WERI-Rb-1 (cell line): ENCODE measurements at places on chromosomes 6 and 20.

GRCh38 chr6:120173250-120173649 is 823.7 kb upstream of the MAN1A1 start:
- DNase-seq, result no peak

DNA sequence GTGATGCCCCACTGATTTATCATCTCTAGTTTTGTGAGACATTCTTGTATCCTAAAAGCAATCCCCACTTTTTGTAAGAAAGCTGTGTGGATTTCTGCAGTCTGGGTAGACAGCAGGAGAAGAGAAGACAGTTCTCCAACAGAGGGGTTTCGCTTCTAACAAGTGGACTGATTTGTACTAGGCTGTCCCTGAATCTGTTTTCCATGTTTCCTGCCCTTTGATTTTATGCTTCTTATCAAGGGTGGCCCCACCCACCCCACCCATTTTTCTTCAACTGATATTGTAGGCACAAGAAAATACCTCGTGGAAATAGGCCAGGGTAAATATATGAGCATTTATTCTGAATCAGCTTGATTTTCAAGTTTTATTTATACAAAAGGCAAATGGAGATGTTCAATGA is 25.7 kb upstream of the JAG1 start:
- no peak for DNase-seq

DNA sequence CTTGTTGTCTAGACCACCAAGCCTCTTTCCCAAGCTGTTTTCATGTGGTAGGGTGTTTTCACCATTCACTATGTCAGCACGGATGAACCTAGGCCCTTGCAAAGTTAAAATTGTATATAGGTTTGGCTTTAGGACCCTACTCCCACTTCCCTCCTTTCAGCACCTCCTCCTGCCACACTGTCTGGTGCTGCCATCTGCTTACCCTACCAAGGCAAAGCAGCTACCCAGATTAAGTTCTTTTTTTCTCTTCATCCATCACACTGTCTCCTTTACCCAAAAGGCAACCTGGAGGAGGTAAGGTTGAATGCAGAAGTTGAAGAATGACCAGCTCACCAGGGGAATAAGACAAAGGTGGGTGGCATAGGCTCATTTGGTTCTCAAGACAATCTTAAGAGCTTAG is 184.0 kb downstream of the CDC5L start:
- no peak for DNase-seq

- DNase-seq, result peak; percentile 83
Observed at GRCh38 chr20:41717483-41717882, 99.3 kb upstream of the CHD6 start.

DNA sequence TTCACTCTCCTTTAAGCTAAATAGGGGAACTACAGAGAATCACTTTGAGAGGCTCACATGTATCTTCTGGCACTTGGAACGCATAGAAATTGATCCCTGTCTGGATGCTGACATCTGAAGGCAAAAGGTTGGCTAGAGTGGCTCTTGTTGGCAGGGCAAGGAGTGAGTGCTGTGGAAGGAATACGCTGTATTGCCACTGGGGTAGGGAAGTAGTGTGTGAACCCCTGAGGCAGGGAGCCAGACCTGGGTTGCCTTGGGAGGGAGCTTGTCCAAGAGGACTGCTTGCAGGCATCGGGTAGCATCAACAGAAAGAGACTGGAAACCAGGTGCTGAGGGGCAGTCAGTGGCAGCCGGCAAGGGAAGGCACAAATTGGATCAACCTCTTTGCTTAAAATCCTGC is 8.9 kb upstream of the MMS22L start:
- DNase-seq, result no peak

GRCh38 chr6:72525821-72526510 is 95.9 kb upstream of the KCNQ5 start:
- DNase-seq, result no peak

- no peak for DNase-seq
Observed at GRCh38 chr20:8215361-8215781, 83.3 kb downstream of the PLCB1 start.

GRCh38 chr6:36305885-36306284 is 30.8 kb downstream of the BNIP5 start:
- no peak for DNase-seq

DNA sequence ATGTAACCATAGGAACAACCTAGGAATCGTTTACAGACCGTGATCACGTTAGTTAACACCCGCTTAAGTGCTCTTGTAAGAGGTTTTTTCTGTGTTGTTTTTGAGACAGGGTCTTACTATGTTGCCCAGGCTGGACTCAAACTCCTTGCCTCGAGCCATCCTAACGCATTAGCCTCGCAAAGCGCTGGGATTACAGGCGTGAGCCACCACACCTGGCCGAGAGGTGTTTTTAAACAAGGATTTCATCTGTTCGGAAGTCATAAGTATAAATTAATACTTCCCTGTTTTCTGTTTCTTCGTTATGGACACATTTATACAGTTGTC is 727 bp downstream of the MRS2 start:
- no peak for DNase-seq

- no peak for DNase-seq
Observed at GRCh38 chr6:27144740-27145079, 102.8 kb upstream of the PRSS16 start.

DNA sequence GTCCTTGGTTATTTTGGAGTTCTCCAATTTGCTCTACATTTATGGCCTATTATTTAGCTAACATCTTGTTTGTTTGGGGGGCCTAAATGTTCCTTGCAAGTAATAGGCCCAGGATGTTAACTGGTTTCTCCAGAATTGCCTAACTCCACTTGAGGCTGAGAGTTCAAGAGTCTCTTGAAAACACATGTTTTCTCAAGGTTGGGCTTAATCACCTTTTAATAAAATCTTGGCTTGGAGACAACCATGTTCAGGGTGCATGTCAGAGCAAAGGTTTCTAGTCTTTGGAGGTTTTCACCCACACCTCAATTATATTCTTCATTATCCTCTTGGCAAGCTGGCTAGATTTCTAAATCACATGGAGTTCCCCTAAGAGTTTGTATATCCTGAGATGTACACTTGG is 54.2 kb downstream of the KLHL31 start:
- no peak for DNase-seq

DNA sequence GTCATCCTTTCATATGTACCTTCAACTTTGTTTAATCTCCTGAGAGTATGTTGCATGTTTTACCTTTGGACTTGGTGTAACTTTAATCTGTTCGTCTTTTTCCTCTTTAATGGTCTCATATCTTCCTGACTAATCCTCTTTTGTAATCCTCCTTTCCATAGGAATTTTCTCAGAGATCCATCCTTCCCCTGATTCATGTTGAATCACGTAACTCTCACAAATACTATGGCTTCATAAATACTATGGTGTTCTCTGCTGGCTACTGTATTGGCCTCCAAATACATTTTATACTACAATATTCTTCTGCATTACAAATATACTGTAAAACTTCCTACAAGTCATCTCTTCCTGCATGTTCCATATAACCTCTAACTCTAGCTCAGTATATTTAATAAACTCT is 317.7 kb upstream of the ADGRB3 start:
- no peak for DNase-seq

DNA sequence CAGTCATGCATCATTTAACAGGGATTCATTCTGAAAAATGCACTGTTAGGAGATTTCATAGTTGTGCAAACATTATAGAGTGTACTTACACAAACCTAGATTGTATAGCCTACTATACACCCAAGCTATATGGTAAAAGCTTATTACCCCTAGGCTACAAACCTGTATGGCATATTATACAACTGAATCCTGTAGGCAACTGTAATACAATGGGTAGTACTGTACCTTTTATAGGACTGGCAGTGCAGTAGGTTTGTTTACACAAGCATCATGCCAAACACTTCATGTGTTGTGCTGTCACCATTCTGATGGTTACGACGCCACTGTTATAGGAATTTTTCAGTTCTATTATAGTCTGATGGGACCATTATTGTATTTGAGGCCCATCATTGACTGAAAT is 39.3 kb upstream of the KHDC1 start:
- no peak for DNase-seq

GRCh38 chr6:33633084-33633461 is 12.0 kb downstream of the ITPR3 start:
- no peak for DNase-seq

DNA sequence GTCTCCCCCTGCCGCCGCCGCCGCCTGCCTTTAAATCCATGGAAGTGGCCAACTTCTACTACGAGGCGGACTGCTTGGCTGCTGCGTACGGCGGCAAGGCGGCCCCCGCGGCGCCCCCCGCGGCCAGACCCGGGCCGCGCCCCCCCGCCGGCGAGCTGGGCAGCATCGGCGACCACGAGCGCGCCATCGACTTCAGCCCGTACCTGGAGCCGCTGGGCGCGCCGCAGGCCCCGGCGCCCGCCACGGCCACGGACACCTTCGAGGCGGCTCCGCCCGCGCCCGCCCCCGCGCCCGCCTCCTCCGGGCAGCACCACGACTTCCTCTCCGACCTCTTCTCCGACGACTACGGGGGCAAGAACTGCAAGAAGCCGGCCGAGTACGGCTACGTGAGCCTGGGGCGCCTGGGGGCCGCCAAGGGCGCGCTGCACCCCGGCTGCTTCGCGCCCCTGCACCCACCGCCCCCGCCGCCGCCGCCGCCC is 474 bp downstream of the CEBPB start:
- DNase-seq, result no peak

- DNase-seq, result no peak
Observed at GRCh38 chr6:14417377-14417776, 299.8 kb downstream of the CD83 start.

GRCh38 chr6:167247814-167248595 is 43.1 kb upstream of the UNC93A start:
- peak; percentile 62 for DNase-seq

GRCh38 chr6:562052-562676 is 94.7 kb downstream of the HUS1B start:
- no peak for DNase-seq

DNA sequence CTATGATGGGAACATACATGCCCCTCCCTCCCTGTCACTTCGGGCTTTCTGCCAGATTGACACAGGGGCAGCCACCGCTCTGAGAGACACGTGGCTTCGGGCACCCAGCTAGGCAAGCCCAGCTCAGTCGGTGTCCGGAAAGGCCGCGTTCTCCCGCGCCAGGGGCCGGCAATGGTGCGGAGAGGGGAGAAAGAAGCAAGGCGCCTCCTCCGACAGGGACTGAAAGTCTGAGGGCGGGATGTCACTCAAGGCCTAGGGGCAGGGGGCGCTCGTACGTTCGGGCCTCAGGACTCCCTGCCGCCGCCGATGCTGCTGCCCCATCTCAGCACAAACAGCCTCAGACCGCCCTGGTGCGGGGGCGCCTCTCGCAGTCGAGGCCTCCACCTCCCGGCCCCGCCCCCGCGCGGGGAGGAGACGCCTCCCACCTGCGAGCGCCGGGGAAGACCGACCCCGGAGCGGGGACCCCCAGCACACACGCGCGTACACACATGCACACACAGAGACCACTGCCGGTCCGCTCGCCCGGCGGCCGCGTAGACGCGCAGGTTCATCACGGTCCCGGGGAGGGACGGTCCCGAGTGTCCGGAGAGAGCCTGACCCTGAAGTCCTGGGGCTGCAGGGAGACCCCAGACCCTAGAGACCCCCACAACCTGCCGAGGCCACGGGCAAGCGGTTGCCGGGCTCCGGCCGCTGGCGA is 1.9 kb downstream of the GRM4 start:
- peak; percentile 97 for DNase-seq

DNA sequence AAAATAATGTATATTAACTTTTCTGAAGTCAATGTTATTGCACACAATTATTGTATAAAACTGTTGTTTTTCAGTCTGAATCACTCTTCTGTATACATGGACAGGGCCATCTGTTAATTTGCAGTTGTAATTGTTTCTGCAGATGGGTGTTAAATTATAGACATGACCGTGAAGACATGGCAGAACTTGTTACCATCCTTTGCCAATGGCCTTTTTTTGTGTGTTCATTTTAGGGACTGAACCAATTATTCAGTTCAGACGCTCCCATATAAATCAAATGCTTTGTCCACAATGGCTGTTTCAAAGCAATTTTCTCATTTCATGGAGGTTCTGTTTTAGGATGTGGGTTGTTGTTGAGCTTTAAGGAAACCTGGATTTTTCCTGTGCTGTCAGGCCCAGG is 533.7 kb downstream of the DOK5 start:
- no peak for DNase-seq

DNA sequence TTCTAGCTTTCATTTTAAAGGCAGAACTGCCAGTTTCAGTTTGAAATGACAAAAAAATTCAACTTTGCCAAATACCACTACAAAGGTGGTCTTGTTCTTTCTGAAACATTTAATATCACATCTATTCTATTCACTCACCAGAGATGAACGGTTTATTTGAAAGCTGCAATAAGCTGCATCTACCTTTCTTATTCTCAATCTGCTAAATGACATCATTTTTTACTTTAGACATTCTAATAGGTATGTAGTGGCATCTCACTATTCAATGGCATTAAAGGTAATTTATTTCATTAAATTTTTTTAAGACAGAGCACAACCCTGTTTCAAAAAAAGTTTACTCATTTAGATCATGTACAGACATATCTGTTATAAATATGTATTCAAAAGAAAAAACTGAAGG is 66.5 kb upstream of the SMIM29 start:
- no peak for DNase-seq

DNA sequence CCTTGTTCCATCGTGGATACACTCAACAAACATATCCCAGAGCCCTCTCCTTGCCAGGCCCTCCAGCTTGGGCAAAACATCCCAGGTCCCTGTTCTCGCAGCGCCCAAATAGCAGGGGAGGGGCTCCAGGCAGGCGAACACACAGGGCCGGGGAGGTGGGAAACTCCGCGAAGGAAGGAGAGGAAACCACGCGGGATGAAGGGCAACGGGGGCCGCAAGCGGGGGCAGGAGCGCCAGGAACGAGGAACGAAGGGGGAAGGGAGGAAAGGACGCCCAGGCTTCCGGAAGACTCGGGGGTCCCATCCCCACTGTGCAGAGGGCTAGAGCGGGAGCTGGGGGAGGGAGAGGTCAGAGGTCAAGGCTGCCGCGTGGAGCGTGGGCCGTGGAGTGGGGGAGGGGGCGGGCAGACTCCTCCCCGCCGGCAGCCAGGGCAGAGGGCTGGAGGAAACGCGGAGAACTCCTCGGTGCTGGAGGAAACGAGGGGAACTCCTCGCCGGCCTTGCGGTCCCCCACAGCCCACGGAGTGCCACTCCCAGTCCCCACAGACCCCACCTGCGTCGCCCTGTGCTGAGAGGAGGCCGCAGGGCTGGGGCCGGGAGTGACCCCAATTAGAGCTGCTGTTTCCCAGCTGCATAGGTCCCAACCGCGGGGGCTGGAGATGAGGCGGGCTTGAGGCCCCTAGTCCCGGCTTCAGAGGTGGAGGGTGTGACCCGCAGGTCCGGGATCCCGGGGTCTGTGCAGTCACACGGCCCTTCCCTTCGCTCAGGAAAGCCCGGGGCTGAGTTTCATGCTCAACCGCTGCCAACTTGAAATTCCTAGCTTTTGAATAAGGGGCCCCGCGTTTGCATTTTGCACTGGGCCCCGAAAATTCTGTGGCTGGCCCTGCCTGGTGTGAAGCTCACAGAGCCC is 1.2 kb upstream of the RBM38 start:
- DNase-seq, result no peak

DNA sequence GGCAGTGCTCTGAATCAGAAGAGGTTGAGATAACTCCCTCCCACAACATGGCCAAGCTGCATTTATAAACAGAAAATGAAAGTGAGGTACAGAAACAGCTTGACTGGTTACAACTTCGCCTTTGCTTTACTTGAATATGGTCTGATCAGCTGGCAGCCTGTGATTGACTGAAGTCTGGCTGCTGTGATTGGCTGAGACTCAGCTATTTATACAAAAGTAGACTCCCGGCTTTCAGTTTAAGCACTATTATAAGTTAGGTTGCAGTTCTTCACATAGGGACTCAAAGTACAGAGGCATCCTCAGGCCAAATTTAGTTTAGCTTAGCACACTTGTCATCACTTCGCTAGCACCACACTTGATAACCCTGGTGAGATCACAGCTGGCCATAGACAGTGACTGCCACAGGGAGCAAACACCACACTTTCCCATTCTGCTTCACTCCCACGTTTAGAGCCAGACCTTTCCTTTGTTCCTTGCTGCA is 362.6 kb downstream of the EPM2A start:
- DNase-seq, result no peak
